ENCODE measurements at places on chromosomes 5 and 9.

DNA sequence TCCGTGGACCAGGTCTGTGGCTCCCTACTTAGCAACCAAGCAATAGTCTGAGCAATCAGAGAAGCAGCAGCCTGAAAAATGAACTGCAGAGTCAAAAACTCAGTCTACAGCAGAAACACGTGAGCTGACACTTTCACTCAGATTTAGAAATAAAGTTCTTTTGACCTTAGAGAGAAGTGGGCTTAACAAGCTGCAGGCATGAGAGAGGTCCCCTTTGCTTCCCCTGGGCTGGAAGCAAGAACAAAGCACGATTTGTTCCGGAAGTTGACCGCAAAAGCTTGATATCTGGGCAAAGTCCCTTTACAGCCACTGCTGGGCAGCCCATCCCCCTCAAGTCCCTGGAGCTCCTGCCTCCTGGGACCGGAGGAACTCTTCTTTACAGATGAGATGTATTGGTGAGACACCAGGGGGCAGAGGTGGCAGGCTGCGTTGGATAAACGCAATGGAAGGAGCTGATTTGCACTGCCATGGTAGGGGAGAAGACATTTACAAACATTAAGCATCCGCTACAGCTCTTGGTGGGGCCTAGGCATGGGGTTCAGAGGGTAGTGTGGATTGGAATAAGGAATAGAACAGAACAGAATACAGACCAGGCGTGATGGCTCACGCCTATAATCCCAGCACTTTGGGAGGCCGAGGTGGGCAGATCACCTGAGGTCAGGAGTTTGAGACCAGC is 5.8 kb upstream of the SOWAHA start:
- DNase-seq, result peak; percentile 39

- no peak for DNase-seq
Observed at GRCh38 chr5:177450667-177451424, 4.2 kb downstream of the PRR7 start.

- peak; percentile 79 for DNase-seq
Observed at GRCh38 chr9:137534256-137535119, 15.7 kb downstream of the PNPLA7 start.

DNA sequence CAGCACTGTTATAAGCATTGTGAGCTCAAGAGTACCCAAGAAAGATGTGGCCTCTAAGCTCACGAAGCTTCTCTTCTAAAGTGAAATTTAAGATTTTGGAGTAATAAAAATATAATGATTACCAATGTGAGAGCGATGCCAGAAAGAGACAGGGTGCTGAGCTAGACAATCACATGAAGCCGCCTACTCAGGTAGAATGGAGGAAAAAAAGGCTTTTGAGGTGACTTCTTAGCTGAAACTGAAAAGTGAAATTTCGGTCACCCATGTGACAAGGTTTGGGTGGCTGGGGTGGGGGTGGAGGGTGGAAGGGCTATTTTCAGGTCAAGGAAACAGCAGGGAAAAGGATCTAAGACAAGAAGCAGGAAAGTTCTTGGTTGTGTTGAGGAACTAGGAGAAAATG is 388.2 kb upstream of the WWC1 start:
- DNase-seq, result no peak

DNA sequence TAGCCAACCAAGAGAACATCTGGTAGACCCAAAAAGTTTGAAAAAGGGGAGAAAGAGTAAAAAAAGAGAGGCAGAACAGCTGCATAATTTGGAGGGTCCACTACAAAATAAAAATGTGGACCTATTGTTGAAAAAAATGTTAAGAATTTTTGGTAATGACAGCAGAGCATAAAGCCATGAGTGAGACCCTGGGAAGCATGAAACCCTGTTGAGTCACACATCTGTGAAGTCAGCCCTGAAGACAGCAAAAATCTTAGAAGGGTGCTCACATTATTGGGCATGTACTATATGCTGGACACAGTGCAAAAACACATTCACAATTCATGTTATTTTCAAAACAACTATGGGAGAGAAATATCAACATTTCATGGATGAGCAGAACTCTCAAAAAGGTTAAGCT is 56.4 kb upstream of the LIFR start:
- no peak for DNase-seq
